ENCODE measurements at places on chromosomes 2 and 18.

GRCh38 chr2:23399674-23400261 is 14.8 kb downstream of the KLHL29 start:
- no peak for DNase-seq

DNA sequence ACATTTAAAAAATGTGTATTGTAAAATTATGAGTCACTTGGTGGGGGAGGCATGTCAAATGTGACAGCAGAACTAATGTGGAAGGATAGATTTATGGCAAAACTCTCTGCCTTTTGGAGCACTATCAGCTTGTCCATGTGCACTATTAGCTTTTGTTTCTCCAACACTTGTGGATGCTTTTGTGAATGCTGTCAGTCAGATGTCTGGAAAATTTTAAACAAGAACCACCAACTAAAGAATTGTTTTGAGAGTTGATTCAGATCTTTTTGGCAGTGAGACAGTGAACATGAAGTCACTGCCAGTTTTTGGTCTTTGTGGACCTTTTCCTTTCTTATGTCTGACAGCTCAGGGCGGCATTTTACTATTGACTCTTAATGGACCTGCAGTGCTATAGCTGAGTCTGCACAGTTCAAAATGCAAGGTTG is 72.4 kb downstream of the KIAA1328 start:
- no peak for DNase-seq

GRCh38 chr2:27683390-27684071 is 19.8 kb downstream of the SLC4A1AP start:
- peak; percentile 36 for DNase-seq

DNA sequence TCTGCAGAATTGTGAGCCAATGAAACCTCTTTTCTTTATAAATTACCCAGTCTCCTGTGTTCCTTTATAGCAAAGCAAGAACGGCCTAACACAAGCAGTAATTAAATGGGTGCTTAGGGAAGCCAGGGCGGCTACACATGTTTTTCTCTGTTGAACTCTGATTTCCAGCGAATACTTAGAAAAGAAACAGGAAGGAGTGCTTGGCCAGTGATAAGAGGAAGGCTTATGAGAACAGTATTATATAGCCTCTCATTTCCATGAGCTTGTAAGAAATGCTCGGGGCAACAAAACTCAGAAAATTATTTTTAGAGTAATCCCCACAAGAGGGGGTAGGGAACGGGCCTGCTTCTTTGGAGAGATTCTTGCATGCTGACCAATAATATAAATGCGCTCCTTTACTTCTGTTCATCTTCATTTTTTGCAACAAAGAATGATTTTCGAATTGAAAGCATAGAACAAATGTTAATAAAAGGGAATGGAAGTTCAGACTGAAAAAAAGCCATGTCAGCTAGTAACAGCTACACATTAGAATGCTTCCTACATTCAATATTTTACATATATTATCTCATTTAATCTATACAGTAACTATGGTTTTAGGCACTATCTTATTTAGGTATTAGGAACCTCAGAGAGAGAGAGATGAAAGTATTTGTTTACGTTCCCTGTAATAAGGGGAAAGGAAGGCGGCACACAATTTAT is 49.7 kb upstream of the CCDC85A start:
- DNase-seq, result no peak

DNA sequence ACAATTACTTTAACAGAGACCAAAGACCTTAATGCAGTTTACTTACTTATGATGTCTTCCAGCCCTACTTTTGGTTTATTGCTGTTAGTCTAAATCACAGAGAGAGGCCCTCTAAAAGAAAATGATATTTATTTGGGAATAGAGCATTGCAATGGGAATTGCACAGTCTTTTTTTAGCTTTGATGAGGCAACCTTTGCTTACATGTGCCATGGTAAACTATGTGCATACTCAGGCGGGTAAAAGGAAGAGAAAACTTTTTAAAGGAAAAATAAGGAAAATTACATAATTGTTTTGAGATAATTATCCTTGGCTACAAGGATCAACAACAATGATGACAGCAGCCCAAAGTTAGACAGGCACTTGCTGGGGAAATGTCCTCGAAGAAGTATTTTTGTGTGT is 78.6 kb downstream of the EFEMP1 start:
- DNase-seq, result no peak

- DNase-seq, result no peak
Observed at GRCh38 chr18:10036479-10036878, 122.7 kb downstream of the VAPA start.

- DNase-seq, result no peak
Observed at GRCh38 chr2:155997538-155997937, 335.0 kb downstream of the NR4A2 start.

GRCh38 chr2:235004329-235004903 is 52.6 kb downstream of the SH3BP4 start:
- no peak for DNase-seq

GRCh38 chr2:62641410-62641843 is 64.1 kb upstream of the EHBP1 start:
- no peak for DNase-seq

- no peak for DNase-seq
Observed at GRCh38 chr2:229335330-229335729, 64.2 kb upstream of the PID1 start.

DNA sequence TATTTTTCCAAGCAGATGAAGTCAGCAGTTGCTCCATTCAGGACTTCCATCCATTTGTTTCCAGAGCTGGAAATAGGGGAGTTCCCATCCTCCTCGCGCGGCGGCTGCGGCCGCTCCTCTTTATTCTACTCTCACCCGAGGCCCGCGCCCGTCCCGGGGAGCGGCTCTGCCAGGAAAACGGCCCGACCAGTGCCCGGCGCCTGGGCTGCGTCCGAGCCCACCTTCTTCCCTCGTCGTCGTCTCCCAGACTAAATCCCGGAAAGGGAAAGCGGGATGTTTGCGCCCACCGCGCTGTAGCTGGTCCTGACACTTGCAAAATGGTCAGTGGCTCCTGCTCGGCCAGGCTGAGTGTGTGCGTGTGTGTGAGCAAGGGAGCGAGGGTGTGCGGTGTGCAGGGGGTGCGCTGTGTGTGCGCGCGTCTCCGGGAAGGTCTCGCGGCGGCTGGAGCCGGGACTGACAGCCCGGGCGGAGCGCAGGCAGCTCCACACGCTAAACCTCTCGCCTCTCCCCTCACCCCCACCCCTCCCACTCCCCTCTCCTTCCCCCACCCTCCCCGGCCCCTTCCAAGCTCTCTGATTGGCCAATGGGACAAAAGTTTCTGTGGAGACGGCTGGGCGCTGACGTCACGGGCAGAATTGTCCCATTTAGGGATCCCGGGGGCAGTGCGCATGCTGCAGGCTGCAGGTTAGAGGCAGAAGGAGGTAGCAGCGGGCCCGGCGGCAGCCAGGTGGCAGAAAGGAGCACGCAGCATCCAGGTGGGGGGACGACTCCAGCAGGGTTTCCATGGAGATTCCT is at the start of gene NOL4:
Gene NOL4, minus strand, starts transcription at position 491 of the 795 bp plus-strand sequence. CDS start 1,660 bp downstream, outside the sequence.
- DNase-seq, result no peak

- DNase-seq, result no peak
Observed at GRCh38 chr2:42937171-42937875, 144.9 kb upstream of the HAAO start.

Measured in AG04449 (cell line).